ENCODE measurements at places on chromosomes 2 and 18. TPM values are rescaled to one million over a fixed set of nuclear protein-coding genes. Genes with fewer than 3 reads are reported as not detected.

DNA sequence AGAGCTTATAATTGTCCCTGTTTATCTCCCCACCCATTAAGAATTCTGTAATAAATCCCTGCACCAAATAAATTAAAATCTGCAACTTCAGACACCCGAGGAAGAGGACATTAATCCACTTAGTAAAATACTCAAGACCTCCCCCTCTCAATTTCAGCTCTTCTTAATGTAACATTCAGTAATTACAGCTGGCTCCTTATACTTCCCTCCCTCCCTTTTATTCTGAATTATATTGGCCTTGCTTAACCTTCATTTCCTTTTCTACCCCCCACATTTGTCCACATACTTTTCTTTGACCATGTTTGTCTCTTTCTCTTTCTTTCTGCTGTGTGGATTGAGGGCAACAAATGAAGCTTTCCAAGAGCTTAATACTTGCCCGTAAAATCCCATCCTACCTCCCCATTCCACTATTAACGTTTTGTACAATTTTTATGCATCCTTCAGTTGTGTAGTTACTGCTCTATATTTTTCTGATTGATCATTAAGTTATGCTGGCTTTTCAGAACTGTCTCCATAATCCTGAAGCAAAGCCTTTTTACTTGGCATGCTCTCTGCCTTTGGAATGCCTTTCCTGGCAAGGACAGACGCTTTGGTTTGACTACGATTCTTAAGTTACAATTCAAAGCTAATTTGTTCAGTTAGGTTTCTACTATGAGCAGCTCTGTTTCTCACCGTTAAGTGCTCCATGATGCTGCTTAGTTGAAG lies 580.1 kb downstream of the ZEB2 start:
- H3K4me1 ChIP-seq: peaks cover 11% of the 10 kb centered on the region
- peaks cover under 1% of the 10 kb centered on the region for H3K36me3 ChIP-seq
- DNase-seq: no peak
- H3K27ac ChIP-seq: no peak overlapping the region
- peaks cover 46% of the 10 kb centered on the region for H3K27me3 ChIP-seq

MYO3B gene
- total RNA-seq: 0.95 TPM

DNA sequence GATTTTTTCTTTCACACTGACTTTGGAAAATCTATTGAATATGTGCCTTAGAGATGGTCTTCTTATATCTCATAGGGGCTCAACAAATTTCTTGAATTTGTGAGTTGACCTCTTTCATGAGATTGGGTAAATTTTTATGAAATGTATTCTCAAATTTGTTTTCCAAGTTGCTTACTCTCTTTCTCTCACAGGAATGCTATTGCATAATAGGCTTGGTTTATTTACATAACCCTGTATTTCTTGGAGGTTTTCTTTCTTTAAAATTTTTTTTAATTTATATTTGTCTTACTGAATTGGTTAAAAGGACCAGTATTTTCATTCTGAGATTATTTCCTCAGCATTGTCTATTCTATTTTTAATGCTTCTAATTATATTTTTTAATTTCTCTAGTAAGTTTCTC lies 917.1 kb downstream of the DPP10 start:
- no peak overlapping the region for H3K27ac ChIP-seq
- H3K27me3 ChIP-seq: no peaks in the 10 kb centered on the region
- DNase-seq: no peak
- no peaks in the 10 kb centered on the region for H3K4me1 ChIP-seq
- no peak overlapping the region for H3K4me3 ChIP-seq

GRCh38 chr2:64672708-64673107 lies 19.0 kb upstream of the SERTAD2 start:
- H3K4me1 ChIP-seq: peaks cover 34% of the 10 kb centered on the region
- no peak overlapping the region for H3K27ac ChIP-seq
- H3K27me3 ChIP-seq: no peaks in the 10 kb centered on the region

GRCh38 chr2:12728221-12728777 lies 11.6 kb downstream of the TRIB2 start:
- H3K27ac ChIP-seq: peak overlapping the region; percentile 67
- H3K4me1 ChIP-seq: peaks cover 63% of the 10 kb centered on the region
- H3K36me3 ChIP-seq: peaks cover 78% of the 10 kb centered on the region
- peak overlapping the region; percentile 67 for H3K4me3 ChIP-seq
- DNase-seq: peak; percentile 89
- no peaks in the 10 kb centered on the region for H3K27me3 ChIP-seq

GRCh38 chr2:173130496-173131465 lies 55.1 kb downstream of the MAP3K20 start:
- DNase-seq: no peak
- no peak overlapping the region for H3K4me3 ChIP-seq
- peaks cover 19% of the 10 kb centered on the region for H3K27me3 ChIP-seq
- peaks cover 40% of the 10 kb centered on the region for H3K4me1 ChIP-seq
- peaks cover 6% of the 10 kb centered on the region for H3K36me3 ChIP-seq

GCG gene
- total RNA-seq: not detected

All from activated CD4-positive, alpha-beta T cell treated with anti-CD3 and anti-CD28 coated beads, Interleukin-2, amount 10 ng/mL, durations not matched to agents 24 days and 14 days (primary cell).